ENCODE measurements at places on chromosomes 12 and 14.
A peak's percentile ranks its signal among the peaks of the same experiment; 100 is the strongest.

- no peak for DNase-seq
Observed at GRCh38 chr12:96879301-96879700, 27.8 kb upstream of the NEDD1 start.

DNA sequence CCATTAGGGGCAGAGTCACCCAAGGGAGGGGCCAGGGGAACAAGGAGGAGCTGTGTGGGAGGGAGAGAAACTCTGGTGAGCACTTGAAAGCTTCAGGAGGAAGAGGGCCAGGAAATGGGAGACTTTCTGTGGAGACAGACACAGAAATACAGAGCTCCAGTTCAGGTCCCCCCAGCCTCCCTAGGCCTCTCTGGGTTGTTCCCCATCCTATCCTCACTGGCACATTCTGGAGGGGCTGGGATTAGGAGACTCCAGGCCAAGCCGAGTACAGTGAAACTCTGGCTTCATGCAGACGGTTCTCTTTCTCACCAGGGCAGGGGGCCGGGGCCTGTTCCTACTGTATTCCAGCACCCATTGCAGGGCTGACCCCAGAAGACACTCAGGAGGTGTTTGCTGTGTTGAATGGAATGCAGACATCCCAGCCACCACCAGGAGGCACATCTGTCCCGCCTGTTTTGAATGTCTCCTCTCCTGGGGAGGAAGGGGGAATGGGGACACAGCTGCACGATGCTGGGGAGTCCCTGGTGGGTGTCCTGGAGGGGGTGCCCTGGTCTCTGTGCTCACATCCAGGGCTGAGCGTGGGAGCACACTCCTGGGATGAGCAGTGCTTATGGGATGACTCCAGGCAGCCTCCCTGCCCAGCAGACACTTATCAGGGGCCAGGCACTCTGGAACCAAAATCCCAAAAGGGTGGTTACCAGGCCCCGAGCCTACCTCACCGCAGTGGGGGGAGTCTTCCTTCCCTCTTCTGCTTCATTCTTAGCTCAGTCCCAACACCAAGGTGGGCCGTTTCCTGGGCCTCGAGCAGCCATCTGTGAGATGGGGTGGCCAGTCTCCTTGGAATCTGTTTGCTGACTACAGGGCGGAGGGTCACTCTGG, 5.5 kb upstream of the KRT84 start:
- DNase-seq, result peak; percentile 26

- no peak for DNase-seq
Observed at GRCh38 chr12:29796823-29797263, 13.1 kb upstream of the TMTC1 start.

DNA sequence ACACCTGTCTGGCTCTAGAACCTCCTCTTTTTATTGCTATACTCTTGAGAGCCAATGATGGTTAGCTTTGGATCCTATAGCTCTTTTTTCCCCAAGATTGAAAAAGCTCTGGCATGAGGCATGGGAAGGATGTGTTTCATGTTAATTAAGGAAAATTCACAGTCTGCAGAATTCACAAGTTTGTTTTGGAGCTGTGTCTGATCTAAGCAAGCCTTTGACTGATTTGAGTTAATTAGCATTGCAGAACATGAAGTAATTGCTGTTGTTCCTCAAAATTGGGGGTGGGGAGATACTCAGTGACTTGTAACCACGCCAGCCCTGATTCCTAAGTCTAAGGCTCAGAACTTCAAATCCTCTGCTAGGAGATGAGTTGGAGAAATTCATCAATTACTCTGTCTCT, 205.0 kb downstream of the SUDS3 start:
- DNase-seq, result no peak

DNA sequence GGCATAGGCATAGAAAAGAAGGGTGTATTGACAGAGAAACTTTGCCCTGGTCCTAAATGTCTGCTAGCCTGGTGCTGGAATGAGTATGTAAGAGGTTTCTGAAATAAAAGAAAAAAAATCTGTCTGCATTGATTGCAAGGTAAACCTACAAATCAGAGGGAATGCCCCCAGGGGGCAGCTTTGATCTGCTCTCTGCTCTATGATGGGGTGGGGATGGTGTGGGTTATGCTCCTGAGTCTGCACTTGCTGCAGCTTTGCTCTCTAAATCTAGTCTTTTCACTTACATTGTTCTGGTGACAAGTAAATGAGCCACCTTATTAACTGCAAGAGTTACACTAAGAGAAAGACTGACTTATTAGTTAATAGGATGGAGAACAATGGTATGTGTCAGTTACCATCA, 468.4 kb upstream of the STXBP6 start:
- no peak for DNase-seq

DNA sequence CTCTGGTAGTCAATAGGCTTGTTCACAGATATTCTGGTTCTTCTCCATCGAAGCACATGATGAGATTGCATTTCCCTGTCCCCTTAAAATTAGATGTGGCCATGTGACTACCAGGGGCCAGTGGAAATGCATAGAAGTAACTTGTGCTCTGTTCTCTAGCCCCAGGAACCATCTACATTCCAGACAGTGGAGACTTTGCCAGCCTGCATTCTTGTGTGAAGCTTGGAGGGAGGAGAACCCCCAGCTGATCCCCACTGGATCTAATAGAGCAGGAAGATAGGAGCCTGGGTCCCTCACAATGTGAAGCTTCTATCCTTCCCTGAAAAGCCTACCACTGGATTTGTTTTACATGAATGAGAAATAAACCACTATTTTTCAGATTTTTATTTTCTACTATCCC, 130.1 kb downstream of the KITLG start:
- no peak for DNase-seq

GRCh38 chr12:31325524-31325875, 450 bp downstream of the SINHCAF start:
- DNase-seq, result no peak

- no peak for DNase-seq
Observed at GRCh38 chr12:80979816-80980215, 42.1 kb upstream of the LIN7A start.

- no peak for DNase-seq
Observed at GRCh38 chr14:95225251-95225887, 68.0 kb upstream of the DICER1 start.

GRCh38 chr12:116050275-116050674, 227.2 kb downstream of the MED13L start:
- no peak for DNase-seq

- no peak for DNase-seq
Observed at GRCh38 chr12:46445551-46446235, 73.1 kb upstream of the SLC38A2 start.

DNA sequence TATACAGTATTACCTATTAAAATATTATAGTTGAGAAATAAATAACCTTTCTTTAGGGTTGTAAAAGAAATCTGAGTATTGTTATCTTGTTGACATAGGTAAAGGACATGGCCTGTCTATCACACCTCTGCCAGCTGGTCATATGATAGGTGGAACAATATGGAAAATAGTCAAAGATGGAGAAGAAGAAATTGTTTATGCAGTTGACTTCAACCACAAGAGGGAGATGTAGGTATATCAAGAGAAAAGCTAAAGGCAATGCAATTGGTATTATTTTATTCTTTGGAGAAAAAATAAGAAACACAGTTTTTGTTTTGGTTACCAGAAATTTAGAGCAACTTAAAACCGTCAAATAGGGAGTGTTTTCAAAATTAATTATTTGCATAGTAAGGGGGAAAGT, 13.5 kb downstream of the CPSF2 start:
- no peak for DNase-seq

- DNase-seq, result no peak
Observed at GRCh38 chr12:29591140-29592020, 93.9 kb upstream of the OVCH1 start.

DNA sequence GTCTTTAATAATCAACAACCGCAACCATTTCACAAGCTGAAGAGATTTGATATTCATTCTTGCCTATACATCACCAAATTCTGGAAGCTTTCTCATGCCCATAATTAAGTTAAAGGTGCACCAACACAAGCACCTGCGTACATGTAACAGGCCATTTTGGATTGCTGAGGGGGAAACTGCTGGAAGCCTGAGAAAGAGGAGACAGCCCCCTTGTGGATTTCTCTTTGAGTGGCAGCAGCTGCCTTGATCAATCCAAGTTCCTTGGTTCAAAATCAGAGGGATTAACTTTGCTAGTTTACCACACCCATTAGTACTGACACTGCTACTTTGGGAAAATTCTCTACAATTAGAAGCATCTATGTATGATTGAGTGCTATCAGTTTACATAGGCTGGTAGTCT, 321.1 kb downstream of the NOVA1 start:
- DNase-seq, result no peak

- no peak for DNase-seq
Observed at GRCh38 chr14:95290871-95291431, 28.8 kb downstream of the CLMN start.

DNA sequence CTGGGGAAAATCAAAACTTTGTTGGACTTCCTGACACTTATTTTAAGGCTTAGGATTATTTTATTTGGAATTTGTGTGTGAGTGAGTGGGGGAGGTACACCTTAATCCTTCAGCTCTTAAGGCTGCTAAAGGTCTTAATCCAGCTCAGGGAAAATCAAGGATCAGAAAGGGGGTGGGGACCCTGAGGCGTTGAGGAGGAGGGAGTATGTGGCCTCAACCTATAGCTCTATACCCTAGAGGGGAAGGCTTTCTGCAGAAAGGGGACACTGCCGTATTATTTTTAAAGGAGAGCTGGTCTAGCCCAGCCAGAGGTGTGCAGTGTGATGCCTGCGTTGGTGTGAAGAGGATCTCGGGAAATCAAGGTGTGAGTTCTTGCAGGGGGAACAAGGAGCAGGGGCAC, 20.0 kb downstream of the IRF2BPL start:
- no peak for DNase-seq

DNA sequence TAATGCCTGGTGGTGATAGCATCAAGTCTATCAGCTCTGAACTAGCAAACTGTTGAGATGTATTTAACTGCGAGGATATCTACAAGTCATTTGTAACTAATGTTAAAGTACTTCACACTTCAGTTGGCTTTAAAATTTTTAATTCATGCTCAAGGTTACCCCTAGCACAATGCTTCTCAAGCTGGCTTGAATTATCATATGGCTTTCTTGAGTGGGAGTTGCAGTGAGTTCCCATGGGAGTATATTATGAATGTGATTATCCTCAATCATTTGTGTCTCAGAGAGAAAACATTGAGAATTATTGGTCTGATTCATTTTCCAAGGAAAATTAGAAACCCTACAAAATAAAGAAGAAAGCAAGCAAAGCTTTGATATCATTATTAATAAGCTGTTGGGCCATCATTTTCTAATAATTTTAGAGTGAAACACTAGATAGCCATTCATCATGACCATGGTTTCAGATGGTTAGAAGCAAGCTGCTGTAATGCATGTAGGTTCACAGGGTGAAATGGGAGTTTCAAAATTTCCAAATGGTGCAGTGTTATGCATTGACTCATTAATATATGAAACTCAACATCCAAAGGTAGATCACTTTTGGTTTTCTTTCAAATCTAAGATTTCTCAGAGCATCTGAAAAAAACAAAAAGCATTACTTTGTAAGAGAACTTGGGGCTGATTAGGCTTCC, 11.8 kb upstream of the KRAS start:
- DNase-seq, result no peak

- no peak for DNase-seq
Observed at GRCh38 chr12:6205144-6205539, 4.9 kb downstream of the CD9 start.

DNA sequence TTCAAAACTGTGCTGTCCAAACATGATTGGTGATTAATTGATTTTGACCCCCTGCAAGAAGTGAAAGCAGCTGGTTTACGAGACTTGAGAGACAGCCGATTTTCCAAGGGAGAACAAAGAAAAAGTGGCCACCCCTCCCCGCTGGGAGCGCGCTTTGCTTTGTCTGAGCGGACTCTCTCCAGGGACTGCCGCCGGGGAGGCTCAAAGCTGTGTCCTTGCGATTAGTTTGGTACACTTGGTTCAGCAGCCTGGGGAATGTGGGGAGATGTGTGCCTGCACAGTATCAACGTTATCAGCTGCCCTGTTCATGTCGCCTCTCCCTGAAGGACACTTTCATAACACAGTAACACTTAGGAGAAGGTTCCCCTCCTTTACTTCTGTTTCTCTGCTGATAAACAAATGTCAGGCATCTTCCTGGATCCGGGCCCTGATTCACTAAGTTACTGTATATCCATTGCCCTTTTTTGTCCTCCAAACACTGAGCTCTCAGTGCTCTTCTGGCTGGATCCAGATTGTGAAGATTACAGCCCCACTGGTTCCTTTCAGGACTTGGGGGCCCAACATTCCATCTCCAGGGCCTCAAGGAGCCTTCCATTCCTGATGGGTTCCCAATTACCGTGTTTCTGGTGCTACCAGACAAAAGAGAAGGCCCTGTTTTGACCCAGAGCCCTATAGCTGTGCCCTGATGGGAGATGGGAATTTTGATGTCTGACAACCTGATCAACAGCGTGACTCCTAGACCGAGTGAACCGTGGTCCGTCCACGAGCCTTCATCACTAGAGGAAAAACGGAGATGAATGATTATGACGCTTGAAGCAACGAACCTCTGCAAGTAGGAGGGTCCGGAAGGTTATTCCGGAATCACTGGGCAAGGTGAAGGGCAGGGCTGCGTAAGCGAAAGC, 31.7 kb upstream of the TUBA1C start:
- peak; percentile 71 for DNase-seq

DNA sequence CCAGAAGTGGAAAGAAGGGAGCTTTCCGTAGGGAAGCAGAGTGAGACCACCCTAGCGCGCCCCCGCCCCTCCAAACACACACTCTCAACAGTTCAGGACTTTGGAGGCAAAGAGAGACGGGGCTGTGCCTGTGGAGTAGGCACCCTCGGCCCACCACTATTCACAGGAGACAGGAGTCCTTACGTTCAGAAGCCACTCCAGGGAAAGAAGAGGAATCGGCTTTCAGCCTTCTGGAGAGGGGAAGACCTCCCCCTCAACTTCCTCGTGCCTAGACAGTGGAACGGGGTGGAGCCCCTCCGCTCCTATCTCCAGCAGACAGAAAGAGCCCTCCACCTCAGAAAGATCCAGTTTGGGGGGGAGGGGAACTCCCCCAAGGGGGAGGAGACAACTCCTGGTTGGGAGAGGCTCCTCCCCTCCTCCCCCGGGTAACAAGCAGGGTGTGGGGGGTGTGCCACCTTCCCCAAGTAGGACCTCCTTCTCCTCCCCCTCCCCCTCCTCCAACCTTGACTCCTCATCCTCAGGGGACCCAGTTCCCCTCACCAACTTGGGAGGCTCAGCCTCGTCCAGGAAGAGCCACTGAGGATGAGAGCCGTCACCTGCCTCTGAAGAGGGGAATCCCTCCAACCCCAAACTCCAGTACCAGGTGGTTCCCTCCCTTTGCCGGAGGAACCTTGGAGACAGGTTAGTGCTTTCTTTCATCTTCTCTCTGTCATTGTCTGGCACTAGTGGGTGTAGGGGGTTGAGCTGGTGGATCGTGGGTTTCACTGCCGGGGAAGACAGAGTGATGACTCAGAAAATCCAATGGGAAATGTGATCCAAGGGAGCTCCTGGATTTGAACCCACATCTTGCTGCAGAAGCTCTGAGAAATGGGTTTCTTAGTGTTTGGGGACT, 883 bp downstream of the FOXJ2 start:
- DNase-seq, result peak; percentile 76
